ENCODE measurements at places on chromosomes 5 and 9.

DNA sequence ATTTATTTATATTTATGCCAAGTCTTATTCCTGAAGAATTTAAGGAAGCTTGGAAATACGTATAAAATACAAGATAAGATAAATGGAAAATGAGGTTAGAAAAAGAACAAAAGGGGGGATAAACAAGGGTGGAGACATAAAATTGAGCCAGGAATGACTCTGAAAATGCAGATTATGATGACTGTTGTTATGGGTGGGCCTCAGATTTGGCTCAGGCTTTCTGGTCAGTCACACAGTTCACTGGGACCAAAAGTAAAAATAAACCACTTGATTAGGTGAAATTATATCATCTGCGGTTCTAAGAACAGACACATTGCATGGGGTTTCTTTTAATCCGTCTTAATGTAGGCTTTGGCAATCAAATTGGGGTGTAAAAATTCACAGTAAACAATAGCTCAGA, 51.0 kb downstream of the OR1J1 start:
- DNase-seq: no peak

DNA sequence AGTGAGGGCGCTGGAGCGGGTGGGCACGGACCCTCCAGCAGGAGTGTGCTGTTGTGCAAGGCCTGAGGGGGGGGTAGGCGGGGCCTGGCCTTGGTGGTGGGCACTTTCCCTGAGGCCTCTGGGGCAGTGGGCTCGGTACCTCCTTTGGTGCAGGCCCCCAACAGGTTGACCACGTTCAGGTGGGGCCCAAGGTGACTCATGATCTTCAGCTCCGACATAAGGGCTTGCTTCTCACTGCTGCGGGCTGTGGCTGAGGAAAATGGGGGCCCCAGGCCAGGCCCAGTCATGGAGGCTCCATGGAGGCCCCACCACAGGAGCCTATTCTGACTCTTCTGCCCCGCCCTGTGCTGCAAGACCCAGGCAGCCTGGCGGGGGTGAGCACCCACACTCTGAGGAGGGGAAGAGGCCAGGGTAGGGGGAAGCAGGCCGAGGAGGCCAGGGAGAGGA, 31.5 kb downstream of the PDGFRB start:
- no peak for DNase-seq

DNA sequence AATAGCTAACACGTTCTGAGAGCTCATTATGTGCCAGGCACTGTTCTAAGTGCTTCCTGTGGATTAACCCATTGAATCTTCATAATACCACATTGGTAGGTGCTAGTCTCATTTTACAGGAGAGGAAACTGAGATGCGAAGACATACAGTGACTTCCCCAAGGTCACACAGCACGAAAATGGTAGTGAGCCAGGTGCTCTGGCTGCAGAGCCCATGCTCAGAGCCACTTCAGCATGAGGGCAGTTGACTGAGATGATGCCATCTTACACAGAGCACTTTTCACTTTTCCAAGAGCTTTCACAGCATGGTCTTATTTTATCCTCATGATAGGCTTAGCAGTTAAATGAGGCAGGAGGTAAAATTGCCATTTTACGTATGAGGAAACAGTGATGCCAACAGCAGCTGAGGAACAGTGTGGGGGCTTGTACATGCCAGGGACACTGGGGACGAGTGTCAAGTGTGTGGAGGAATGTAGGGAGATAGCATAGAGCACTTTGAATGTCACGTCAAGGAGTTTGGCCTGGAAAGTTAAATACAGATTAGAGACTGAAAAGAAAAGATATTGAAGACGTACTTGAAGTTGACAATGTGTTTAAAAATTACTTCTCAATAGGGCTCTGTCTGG, 180.0 kb downstream of the KIF4B start:
- DNase-seq: no peak

- DNase-seq: no peak
Observed at GRCh38 chr9:136847088-136847825, 2.0 kb upstream of the PHPT1 start.

DNA sequence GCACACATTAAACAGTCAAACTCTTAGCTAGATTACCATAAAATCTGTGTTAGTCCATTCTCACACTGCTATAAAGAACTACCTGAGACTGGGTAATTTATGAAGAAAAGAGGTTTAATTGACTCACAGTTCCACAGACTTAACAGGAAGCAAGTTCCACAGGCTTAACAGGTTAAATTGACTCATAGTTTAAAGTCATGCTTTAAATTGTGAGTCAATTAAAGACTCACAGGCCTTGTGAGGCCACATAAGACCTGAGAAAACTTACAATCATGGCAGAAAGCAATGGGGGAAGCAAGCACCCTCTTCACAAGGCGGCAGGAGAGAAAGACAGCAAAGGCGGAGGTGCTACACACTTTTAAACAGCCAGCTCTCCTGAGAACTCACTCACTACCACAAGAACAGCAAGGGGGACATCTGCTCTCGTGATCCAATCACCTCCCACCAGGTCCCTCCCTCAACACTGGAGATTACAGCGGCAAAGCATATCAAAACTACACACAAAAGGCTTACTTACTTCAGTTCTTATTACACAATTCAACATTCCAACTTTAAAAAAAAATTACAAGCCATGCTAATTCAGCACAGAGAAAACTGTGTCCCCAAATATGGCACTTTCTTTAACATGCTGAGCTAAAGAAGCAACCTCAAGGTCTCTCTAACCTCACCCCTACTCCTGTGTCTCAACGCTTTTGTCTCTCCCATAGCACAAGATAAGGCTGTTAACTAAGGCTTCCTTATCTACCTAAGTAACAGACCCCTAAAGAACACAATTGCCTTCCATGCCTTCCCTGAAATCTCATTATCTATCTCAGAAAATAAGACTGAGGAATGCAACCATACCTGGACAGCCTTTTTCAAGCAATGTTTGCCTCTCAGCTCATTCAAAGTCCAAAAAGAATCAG, 805.1 kb downstream of the NR2F1-AS1 start:
- DNase-seq: no peak

DNA sequence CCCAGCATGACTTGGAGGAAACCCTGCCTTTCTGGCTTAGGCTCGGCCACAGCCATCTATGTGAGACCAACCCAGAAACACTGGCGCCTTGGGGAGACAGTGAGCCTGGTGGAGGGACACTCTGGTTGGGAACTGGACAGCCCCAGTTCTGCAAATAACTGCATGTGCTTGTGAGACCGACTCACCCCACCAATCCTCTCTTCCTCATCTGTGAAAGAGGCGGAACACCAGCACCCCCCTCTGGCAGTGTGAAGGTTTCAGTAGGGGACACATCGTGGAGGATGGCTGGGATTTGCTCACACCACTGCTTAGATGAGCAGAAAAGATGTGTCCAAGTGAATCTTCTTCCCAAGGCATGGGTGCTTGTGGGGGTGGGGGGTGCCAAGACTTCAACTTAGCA, 43.4 kb upstream of the N4BP3 start:
- no peak for DNase-seq

- DNase-seq: no peak
Observed at GRCh38 chr5:173242079-173242478, 7.1 kb upstream of the NKX2-5 start.

DNA sequence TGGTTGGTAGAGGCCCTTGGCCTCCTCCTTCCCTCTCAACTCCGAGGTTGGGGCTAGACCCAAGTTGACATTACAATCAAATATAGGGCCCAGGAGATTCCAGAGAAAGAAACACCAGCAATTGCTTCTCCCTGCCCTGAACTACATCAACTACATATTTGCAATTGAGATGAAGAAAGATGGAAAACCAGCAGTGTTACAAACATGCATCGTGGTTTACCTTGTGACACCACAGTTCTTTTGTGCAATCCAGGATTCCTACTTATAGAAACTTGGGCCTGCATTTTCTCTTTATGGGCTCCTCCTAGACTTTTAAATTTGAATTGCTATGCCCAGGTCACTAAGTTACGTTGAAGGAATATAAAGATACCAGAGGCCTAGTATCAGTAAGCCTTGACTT, 126.7 kb downstream of the DCP2 start:
- no peak for DNase-seq

GRCh38 chr5:2656206-2656605, 95.3 kb downstream of the IRX2 start:
- no peak for DNase-seq

DNA sequence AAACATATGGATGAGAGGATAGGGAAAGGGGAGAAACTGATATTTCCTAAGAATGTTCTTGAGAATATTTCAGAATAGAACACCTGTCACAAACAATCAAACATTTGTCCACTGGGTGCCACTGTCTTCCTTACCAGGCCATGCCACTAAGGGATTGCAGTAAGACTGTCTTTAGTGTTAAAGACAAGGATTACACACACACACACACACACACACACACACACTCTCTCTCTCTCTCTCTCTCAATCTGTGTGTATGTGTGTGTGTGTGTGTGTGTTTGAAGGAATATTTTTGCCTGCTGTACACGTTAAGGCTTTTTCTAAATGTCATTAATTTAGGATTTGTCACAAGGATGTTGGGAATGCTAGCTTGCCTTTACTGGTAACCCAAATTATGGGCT, 54.4 kb downstream of the CCDC192 start:
- peak; percentile 1 for DNase-seq

DNA sequence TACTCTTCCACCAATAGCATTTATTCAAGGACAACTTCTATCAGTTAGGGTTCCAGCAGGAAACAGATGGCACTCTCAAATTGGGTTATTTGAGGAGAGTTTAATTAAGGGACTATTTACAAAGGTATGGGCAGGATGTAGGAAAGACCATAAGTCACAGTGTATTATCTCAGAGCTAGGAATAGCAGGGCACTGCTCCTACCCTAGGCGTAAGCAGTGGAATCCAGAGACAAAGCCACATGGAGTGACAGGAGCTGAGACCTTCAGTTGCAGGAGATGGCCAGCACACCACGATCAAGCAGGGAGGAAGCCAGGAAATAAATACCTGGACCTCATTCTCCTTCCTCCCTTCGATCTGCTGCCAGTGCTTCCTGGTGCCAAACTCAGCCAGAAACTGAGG, 274.9 kb upstream of the SLC30A5 start:
- no peak for DNase-seq

GRCh38 chr5:14807471-14807870, 64.1 kb downstream of the ANKH start:
- DNase-seq: no peak

DNA sequence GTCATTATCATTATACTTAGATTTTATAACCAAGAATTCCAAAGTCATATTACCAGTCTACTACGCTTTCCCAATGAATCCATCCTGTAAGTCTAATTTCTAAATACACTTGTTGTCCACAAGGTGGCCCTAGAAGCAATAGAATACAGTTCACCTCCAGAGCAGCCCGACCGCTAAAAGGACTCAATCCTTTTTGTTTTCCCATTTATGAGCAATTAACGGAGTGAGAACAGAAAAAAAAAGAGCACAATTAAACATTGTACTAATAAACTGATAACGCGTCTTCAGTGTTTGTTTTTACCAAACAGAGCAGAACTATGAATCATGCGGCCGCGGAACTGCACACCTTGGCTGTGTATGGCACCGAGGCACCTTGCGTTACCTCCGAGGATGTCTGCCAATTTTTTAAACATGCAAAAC, 160.7 kb upstream of the DAPK1 start:
- peak; percentile 49 for DNase-seq

- no peak for DNase-seq
Observed at GRCh38 chr5:74632947-74633356, 7.6 kb downstream of the ENC1 start.

DNA sequence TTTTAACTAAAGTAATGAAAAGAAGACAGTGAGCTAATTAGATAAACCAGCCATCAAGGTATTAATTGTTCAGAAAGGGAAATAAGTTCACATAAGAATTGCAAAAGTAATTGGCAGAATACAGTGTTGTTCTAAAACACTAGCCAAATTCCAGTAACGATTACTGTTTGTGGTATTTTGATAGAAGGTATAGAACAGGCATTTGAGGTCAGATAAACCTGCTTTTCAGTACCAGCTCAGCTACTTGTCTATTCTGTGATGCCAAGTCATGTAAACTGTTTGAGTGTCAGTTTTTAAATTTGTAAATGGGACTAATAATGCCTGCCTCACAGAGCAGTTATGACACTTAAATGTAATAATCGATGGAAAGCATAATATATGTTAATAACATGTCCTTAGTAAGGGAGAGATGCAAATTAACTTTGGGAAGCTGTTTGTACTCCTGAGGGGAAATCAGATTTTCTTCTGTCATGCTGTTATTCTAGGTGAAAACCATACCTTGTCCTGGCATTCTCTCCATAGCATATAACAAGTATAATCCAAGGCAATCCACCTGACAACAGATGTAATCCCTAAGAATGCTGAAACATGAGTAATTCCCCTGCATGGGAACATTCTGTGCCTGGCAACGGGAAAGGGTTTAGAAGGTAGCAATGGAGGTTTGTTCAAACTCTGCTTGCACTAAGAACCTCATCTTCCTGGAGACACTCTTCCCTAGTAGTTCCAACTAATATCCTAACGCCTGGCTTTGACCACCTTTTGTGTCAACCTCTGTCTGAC, 509.5 kb upstream of the PAPPA start:
- no peak for DNase-seq

- DNase-seq: no peak
Observed at GRCh38 chr9:131503626-131504465, 1.1 kb downstream of the POMT1 start.

GRCh38 chr9:19469271-19469670, 60.5 kb downstream of the ACER2 start:
- DNase-seq: no peak

GRCh38 chr9:116450378-116451139, 236.5 kb upstream of the TRIM32 start:
- DNase-seq: no peak

Measured in NCI-H1436 (cell line).